ENCODE measurements at places on chromosomes 16 and 17.

DNA sequence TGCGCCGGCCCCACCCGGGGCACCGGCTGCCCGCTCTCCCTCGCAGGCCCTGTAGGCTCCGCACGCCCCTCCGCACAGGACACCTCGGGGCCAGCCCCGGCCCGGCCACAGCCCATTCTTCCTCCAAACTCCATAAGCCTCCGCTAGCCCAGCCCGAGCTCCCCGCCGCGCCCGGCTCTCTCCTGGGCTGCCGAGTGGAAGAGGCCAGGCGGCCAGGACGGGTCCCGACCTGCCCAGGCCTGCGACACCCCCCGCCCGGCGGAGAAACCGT lies 397 bp downstream of the NCOR1 start:
- DNase-seq, result peak; percentile 50

DNA sequence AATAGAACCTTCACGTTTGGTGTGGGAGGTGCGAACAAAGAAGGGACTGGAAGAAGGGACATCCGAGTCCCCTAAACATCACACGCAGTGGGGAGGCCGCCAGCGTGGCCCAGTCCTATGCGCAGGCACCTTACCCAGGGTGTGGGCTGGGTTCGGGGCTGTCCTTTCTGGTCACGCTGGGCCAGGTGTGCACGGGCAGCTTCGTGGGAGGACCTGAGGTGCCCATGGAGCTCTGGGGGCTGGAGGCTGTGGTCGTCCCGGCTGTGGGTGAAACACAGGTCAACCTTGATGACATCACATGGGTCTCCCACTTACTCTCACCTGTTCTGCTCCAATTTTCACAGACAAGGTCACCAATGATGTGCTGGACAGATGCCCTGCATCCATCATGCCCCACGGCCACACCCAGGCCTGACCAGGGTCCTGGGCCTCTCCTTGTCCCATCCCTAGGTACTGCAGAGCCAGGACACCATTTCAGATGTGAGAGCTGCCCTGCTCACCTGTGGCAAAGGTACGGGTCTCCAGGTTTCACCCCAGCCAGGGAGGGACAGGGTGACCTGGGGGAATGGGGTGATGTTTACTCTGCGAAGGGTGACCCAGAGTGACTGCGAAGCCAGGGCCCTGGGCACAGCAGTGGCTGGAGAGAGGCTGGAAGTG lies 3.1 kb downstream of the CD300C start:
- no peak for DNase-seq

DNA sequence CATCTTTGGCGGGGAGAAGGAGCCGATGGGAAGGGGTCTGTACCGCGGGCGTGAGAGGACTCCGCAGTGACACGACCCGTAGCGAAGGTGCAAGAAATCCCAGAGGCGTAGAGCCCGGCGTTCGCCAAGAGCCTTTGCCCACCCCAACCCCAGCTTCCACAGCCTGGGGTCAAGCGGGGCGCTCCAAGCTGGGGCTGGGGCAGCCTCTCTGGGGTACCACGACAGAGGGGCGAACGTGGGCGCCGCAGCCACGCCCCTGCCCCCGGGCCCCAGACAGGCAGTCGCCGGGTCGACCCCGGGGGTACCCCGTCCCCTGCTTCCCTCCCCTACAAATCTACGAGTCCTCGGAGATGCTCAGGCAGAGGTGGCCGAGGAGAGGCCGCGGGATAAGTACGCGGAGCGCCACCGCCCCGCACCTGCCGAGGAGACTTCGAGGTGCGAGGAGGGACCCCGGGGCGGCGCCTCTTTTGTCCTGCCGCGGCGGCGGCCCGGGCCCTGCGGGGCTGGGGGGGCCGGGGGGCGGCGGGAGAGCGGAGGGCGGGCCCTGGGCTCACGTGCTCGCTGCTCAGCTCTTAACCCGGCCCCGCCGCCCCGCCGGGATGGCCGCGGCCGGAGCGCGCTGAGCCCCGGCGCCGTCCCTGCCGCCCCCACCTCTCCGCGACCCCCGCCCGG lies at the start of gene ADAM11:
TSS of gene ADAM11 (plus strand) at position 575 of the 672 bp plus-strand sequence. CDS start 212 bp downstream, outside the sequence.
- peak; percentile 38 for DNase-seq

- no peak for DNase-seq
Measured at GRCh38 chr17:35773679-35774425, 13.2 kb downstream of the C17orf50 start.

DNA sequence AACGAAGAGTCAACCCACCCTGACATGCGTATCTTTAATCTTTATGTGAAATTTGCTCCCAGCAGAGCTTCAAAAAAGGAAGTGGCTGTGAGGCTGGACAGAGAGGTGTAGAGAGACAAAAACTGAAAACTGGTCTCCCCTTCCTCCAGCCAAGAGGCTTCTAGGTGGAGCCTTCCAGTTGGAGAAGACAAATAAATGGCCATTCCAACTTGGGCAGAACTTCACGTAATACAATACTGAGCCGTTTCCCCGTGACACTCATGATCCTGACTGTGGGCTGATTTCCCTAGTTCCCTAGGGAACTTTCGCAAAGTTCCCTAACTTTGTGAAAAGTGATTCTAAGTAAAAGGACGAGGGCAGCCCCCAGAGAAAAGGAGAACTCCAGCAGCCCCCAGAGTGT lies 78.8 kb downstream of the ZFHX3 start:
- no peak for DNase-seq

GRCh38 chr17:1636732-1637285 lies 8.2 kb upstream of the SLC43A2 start:
- DNase-seq, result no peak

DNA sequence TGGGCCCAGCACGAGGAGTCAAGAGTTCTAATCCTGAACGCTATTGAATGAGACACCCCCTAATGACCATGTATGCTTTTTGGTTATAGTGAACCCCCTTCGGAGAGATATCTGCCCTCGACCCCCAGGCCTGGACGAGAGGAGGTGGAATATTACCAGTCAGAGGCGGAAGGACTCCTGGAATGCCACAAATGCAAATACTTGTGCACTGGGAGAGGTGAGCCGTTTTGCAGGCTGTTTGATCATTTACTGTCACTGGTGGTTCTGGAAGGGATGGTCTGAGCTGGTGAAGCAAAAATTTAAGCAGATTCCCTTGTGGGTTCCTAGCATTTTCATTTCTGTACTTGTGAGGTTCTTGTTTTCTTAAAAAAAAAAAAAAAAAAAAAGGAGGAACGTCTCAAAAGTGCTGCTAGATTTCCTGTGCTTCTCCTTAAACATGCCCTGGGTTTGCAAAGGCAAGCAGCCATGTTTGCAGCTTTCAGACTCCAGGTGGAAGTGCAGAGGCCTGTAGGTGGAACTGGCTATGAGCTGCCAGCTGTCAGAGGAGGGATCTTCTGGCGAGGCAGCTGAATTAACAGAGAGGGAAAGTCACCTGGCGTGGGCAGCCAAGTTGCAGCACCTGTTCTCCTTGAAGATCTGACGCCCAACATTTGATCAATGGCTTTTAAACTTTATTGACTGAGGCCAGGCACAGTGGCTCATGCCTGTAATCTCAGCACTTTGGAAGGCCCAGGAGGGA lies 3.5 kb downstream of the MARVELD3 start:
- no peak for DNase-seq

- DNase-seq, result no peak
Measured at GRCh38 chr16:85611194-85611443, 2.0 kb upstream of the GSE1 start.

DNA sequence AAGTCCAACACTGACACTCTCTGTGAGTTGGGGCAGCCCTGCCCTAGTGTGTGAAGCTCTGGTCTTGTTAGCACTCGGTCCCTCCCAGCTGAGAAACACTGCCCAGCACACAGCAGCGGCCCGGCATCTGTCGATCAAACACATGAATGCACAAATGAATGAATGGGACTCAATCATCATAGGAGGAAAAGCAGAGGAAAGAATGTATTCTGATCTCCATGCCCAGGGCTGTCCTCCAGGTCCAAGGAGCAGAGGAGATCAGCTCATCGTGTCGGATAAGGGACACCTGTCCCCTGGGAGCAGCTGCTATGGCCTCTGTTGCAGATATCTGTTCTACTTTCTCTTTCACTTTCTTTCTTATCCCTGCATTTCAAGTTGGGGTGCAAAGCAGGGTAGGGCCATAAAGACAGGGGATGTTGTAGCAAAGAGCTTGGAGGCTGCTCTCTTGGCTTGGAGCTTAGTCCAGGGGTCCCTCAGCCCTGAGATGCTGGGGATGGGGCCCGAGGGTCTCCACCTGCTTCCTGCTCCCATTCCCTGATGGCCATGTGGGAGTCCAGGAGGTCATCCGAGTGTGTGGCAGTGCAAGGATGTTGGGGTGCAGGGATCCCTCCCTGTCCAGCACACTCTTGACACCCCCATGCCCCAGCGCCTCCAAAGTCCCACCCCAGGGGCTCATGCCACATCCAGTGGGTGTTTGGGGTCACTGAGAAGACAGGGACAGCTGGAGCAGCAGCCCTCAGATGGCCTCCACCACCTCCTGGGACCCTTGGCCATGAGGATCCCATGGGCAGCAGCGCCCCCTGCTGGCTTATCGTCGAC lies 88.2 kb downstream of the IRF8 start:
- no peak for DNase-seq

GRCh38 chr16:522320-523096 lies 5.0 kb upstream of the CAPN15 start:
- no peak for DNase-seq

DNA sequence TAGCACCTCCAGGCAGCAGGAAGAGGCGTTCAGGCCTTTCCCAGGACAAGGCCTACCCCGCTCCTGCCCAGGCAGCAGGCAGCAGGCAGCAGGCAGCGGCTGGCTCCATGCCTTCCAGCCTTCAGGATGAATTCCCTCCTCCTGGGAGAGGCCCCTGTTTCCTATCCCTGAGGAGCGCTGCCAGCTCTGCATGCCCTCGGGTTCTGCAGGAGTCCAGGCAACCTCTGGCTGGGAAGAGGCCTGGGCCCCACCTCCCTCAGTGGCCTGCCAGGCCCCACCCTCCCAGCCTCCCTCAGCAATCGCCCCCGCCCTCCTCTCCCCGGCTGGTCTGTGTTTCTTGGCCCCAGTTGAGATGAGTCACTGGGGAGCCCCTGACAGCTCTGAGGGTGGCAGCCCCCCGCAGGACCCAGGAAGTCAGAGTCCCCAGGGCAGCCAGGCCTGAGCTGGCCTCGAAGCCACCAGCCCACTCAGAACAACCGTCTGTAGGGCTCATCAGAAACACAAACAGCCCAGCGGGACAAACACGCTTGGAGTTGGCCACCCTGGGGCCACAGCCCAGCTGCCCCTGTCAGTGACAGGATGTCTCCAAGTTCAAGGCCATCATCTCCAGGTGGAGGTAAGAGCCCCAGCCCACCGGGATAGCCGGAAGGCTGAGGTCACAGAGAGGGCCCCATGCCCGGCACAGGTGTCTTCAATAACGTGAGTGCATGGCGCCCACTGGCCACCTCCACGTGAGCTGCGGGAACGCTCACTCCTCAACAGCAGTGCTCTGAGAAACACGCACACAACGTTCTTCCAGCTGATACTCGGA lies 39.5 kb upstream of the CIBAR2 start:
- peak; percentile 87 for DNase-seq

GRCh38 chr17:77645072-77646045 lies 313.1 kb upstream of the TNRC6C start:
- DNase-seq, result peak; percentile 24

GRCh38 chr16:82011199-82011641 lies at the start of gene SDR42E1:
Gene SDR42E1, minus strand, starts transcription at chr16:82011470. Its CDS starts 10,612 bp downstream, at chr16:82000858.
- no peak for DNase-seq

DNA sequence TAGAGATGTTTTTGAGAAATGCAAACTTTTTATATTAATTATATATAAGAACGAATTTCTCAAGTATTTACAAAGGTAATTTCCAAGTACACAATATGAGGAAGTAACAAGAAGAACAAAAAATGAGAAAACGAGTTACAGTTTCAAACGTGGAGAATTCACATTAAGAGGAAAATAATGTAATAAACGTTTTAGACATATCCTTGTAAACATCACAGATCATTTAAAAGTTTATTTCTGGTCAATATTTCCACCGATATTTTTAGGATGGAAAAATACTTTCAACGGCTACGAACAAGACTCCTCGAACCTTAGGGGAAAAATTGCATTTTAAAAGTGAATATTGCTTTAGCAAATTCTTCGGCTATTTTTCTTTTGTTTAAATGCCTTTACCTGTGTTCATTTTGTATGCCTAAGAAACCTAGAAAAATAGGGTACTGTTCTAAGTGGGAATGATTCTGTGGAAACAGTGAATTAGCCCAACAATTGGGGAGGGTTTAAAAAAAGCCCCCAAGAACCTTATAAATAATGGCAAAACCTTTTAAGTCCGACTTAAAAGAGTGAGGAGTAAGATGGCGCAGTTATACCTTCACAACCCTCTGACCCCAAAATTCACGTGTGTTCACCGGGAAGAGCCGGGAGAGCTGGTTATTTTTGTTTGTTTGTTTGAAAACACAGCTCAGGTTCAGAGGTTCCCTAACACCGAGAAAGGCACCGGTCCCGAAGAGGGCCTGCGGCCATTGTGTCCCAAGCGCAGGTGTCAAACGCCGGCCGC lies 3.3 kb downstream of the HNF1B start:
- no peak for DNase-seq

DNA sequence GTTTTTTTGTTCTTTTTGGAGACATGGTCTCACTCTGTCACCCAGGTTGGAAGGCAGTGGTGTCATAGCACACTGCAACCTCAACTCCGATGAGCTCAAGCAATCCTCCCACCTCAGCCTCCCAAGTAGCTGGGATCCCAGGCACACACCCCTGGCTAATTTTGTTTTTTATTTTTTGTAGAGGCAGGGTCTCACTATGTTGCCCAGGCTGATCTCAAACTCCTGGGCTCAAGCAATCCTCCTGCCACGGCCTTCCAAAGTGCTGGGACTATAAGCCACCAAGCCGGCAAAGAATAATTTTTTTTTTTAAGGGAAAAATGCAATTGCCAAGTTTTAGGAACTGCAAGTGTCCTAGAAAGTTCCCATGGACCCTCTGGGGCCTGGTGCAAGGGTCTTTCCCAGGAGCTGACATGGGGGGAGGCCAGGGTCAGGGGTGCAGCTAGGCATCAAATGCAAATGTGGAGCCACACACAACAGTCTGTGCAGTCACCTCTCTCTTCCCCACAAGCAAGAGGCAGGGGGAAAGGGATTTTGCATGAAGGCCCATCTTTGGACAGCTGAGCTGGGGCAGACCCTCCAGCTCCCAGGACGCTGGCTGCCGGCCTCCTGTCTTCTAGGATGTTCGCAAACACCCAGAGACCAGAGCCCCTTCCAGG lies 20.1 kb upstream of the BCAR1 start:
- DNase-seq, result no peak

DNA sequence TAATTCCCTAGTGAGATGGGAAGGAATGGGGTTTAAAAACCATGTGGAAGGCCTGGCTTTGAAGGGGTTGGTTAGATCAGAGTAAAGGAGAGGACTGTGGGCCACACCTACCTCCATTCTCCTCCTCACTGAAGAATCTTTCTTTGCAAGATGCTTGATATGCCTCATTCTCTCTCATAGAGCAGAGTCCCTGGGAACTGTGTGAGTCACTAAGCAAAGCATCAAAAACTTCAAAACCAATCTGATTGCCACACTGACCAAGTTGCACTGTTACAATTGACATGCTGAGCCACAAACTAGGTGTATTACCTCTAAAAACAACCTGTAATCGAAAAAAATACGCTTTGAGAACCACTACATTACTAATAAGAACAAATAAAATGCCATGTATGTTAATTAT lies 2.0 kb downstream of the TUBD1 start:
- DNase-seq, result peak; percentile 76

- no peak for DNase-seq
Measured at GRCh38 chr17:78558989-78559388, 18.2 kb downstream of the DNAH17 start.
